Astrocyte of the spinal cord (primary cell): ENCODE measurements at places on chromosomes 12 and 14.
A peak's percentile ranks its signal among the peaks of the same experiment; 100 is the strongest.

DNA sequence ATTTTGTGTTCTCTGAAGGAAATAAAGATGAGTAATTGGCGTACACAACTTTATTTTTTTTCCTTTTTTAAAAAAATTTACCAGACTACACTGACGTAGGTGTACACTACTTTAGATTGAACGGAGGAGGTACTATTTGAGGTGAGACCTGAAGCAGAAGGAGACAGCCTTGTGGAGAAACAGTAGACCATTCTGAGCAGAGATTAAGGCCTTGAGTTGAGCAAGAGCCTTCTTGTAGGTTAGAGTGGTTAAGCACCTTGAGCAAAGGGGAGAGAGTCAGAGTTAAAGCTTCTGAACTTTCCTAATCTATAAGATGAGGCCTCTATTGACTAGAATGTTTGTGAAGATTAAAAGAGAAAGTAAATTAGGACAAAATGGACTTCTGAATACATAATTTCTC is 2.5 kb downstream of the LEMD3 start:
- DNase-seq: no peak

DNA sequence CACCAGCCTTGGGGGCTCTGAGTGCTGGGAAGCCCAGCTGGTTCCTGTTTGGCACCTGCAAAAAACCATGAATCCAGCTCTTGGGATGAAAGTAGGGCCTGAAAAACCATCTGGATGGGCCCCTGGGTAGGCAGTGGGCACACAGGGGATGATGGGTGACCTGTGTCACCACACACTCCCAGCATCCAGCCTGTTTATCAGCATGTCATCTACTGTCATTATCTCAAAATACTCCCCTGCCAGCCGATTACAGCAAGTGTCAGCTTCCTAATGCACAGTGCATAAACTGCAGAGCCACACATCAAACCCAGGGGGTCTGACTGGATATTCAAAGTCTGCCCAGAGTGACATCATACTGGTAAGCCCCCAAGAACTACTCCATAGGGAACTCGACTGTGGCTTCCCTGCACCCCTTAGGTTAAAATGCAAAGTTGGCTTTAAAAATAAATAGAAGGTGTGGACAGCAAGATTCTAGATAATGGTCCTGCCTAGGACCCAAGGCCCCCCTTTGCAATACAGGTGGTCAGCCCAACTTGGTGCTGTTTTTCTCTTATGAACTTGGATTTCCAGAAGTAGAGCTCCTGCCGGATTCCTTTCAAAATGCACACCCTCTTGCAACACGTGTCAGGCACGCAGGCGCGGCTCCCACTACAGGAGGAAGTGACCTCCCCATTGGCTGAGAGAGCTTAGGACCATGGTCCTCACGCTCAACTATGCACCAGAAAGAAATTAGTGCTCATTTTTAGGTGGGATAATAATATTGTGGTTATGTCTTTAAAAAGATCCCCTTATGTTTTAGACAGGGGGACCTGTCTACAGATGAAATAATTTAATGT is 94.1 kb downstream of the GCH1 start:
- DNase-seq: no peak

GRCh38 chr12:56021889-56022497 is 1.1 kb downstream of the IKZF4 start:
- DNase-seq: no peak

GRCh38 chr12:45638386-45638785 is 91.1 kb upstream of the ARID2 start:
- DNase-seq: no peak

DNA sequence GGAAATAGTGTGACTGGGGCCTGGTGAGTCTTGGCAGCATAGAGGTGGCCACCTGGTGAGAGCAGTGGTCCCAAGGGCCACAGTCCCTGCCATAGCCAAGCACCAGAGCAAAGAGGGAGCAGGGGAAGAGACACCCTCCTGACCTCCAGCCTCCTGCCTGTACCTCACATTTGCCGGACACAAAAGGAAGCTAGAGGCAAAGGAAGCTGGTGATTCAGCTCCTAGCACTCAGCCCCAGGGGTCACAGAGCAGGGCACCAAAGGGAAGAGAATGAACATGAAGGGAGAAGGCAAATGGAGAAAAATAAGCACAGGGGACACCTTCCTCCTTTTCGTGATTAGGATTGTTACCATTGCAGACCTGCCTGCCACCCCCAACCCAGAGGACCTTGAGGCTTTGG is 216.8 kb downstream of the ZFP36L1 start:
- DNase-seq: no peak

GRCh38 chr14:60487211-60487610 is 1.3 kb upstream of the C14orf39 start:
- no peak for DNase-seq

- DNase-seq: no peak
Measured at GRCh38 chr14:64728106-64728505, 23.9 kb downstream of the PLEKHG3 start.

GRCh38 chr12:10242539-10242938 is 29.9 kb downstream of the GABARAPL1 start:
- DNase-seq: no peak

- DNase-seq: no peak
Measured at GRCh38 chr14:27223906-27224305, 626.1 kb upstream of the NOVA1 start.

- DNase-seq: no peak
Measured at GRCh38 chr12:19528750-19529149, 89.5 kb downstream of the AEBP2 start.

DNA sequence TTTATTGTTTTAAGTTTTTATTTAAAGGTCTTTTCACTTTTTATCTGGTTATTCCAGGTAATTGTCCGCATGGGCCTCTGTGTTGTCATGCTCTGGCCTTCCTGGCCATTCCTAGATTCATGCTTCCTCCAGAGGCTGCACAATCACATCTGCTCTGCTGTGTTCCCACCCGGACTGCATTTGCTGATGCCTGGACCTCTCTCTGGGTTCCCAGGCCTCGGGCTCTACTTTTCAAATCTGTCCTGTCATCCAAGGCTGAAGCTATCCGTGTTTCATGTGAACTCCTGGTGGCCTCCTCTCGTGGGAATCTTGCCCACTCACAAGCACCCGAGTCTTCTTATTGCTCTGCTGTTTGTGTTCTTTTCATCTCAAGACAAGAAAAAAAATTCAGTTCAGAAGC is 16.1 kb upstream of the VDR start:
- DNase-seq: no peak

GRCh38 chr14:78356391-78356790 is 186.2 kb downstream of the NRXN3 start:
- no peak for DNase-seq

DNA sequence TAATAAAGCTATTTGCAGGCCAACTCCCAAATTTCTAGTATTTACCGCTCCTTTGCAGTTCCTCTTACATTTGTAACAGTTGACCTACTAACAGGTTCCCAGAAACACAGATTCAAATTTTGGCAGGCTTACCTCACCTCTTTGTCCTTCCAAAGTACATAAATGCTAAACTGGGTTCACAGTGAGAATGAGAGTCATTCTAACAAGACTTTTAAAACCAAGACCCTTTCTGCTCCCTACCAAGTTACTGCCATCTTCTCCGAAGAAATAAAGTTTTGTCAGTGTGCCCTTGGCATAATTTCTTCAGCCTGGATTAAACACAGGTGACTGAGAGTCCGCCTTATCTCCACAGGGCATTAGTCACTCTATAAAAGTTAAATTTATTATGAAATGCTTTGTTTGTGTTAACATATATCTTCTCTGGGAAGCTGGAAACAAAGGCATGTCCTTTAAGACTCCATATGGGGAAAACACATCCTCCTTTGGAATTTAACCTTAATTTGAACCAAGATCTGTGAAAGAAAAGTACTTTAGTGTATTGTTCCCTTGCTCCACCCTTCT is 28.2 kb downstream of the FOXA1 start:
- peak; percentile 18 for DNase-seq
